ENCODE measurements at places on chromosomes 3 and 15. TPM values are rescaled to one million over a fixed set of nuclear protein-coding genes. Genes with fewer than 3 reads are reported as not detected.

DAPK2 gene
- total RNA-seq: 4.6 TPM

PODXL2 gene
- 10.4 TPM for total RNA-seq

CMTM8 gene
- 3.2 TPM for total RNA-seq

P3H2 gene
- total RNA-seq: 60.2 TPM

MORC1 gene
- total RNA-seq: not detected

CLN6 gene
- total RNA-seq: 26.5 TPM

- DNase-seq: peak; percentile 93
Observed at GRCh38 chr15:44066211-44066827, 128.8 kb downstream of the FRMD5 start.

DNA sequence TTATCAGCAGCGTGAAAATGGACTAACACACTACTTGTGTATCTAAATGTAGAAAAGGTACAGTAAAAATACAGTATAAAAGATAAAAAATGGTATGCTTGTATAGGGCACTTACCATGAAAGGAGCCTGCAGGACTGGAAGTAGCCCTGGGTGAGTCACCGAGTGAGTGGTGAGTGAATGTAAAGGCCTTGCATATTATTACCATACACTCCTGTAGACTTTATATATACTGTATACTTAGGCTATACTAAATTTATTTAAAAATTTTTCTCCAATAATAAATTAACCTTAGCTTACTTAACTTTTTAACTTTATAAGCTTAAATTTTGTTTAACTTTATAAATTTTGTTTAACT is 67.2 kb upstream of the TSPAN3 start:
- no peak for DNase-seq

GRCh38 chr15:48733615-48734014 is 77.3 kb downstream of the CEP152 start:
- DNase-seq: no peak

DNA sequence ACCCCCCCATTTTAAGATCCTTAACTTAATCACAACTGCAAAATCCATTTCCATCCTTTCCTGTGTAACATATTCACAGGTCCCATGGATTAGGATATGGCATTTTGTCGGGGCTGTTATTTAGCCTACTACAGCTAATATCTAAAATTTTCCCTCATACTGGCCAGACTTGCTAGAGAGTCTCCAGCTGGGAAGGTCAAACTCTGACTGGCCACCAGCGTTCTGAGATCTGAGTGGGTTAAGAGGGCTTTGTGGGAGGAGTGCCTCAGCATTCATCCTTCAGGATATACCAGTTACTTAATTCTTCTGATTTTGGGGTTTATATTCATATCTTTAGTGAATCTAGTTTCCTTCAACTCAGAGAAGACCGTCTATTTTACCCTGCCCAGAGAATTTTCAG is 17.7 kb downstream of the TM4SF18 start:
- DNase-seq: no peak

DNA sequence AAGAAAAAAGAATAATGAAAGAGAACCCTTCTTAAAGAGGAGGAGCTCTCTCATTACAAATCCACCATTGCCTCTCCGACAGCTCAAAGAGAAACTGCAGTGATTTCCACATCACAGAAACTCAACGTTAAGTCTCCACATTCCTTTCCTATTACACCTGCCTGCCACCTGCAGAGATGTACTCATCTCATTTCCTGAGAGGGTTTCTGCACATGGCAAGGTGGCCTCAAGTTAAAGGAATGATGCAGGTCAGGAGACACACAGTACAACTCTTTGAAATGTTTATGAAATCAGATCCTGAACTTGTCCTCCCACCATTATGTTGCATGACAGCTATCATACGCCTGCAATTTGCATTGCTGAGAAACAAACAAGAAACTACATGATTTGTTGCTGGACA is 458.4 kb upstream of the ADAMTS9 start:
- peak; percentile 92 for DNase-seq

- DNase-seq: no peak
Observed at GRCh38 chr3:42519568-42519962, 17.1 kb downstream of the VIPR1 start.

DNA sequence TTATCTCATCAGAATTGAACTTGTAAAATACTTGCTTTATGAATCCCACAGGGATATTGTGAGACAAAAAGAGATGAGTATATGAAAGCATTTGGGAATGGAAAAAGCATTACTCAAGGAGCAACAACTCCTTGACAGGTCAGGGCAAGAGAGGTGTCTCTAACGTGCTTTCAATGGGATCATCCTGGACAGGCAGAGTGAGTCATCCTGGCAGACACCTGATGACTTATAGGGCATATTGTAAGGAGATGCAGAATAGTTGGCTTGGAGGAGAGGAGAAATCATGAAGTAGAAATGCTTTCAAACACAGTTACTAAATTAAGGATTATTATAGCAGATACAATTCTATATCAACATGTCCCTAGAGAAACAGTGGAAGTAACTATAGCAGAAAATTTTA is 71.9 kb upstream of the THSD4 start:
- DNase-seq: peak; percentile 90

DNA sequence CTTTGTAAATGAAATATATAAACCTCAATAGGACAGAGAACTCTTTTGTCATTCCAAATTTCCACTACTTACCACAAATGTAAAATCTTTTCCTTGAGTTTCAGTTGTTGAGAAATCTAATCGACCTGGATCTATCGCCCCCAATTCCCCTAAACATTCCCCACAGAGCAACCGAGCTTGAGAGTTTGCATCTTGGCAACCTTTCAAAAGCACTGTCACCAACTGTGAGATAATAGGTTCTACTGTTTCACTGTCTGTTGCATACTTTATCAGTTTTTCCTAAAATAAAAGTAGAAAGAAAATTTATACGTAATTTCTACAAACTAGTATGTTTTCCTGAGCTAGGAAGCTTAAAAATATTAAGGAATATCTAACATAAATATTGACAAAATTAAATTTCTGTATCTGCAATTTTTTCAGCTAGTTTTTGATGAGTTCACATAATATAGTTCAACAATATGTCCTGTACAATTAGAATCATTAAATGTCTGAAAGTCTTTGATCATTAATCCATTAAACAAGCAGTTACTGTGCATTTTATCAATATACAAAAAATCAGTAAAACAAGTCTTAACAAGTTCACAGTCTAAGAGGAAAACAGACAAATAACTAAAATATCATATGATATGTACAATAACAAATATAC is 54.5 kb downstream of the ATR start:
- DNase-seq: no peak

DNA sequence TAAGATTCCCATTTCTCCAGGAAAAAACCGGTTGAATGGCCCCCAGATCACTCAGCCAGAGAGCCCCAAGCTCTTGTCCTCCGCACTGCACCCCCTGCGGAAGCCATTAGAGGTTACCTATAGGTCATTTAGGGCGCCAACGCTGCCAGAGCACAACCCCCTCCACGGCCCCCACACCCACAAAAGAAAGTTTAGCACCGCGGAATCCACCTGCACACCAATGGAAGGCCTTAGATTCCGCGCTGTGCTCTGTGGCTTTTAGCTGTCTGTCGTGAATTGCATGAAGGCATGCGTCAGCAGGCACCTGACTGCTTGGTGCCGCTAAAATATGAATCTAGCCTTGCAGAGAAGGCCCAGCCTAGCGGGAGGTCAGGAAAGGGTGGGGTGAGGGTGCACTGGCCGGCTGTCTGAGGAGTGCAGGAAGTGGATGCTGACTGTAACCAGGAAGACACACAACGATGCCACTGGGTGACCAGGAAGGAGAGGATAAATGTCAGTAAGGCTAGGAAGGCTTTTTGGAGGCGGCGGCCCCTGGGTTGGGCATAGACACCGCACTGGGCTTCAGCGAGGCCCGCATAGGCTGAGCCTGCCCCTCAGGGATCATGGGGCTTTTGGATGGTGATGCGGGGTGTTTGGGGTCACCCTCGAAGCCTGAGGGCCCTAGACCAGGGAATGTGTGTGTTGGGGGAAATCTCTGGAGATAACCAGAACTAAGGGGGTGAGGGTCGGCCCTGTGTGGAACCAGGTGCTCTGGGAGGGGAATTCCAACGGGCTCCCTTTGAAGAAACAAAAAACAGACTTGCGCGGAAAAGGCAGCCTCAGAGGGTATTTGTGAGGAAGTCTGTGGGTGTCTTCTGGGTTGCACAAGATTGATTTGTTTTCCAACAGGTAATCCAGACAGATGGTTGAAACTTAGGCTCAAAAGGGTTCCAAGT is 976 bp upstream of the NUP210 start:
- no peak for DNase-seq

- no peak for DNase-seq
Observed at GRCh38 chr3:132598181-132598580, 1.1 kb downstream of the ACKR4 start.

DNA sequence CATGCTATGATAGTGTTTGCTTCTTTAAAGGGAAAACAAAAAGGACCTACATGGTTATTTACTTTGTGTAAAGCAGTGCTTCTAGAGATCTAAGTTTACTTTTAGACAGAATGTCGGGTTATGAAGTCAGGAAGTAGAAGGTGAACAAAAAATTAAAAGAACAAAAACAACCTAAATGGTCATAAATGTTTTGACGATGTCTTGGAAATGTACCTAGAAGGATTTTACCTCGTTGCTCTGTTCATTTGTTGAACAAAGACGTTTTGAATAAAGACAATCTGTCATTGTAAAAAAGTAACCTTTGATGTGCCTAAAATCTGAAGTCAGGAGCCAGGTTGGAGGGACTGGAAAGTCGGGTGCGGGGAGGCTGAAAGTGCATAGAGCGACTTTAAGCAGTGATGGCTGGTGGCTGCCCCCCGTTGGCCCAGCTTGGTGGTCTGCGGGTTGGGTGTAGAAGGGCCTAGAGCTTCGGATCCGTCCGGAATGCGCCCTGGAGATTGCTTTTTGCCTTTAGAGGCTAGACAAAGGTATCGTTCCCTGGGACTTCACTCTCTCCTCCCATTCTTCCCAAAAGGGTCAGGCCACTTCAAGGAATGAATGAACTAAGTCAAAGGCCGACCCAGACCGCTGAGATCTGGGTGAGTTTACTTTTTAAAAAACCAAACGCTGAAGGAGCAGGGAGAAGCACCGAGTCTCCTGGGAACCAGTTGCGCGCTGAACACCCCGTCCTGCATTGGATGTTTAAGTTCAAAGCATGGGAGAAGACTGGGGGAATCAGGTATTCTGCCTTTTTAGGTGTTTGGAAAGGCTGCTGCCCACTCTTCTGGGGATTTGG is 2.1 kb downstream of the SOX14 start:
- no peak for DNase-seq

- peak; percentile 73 for DNase-seq
Observed at GRCh38 chr3:105965384-105965783, 96.6 kb upstream of the CBLB start.

DNA sequence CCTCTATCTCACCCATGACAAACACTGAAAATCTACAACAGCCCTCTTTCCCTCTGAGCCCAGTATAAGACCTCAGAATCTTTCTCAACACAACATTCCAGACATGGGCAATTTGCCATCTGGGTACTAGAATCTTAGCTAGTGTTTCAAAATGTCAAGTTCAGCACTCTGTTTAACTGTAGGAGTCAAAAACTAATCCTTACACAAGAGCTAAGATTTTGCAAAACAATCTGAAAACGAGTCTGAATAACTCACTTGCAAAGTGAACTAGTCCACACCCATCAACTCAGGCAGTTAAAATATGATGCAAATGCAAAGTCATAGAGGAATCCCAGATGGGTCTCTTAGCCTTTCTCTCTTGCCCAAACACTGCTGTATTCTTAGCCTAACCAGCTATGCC is 67.8 kb downstream of the GPR176 start:
- DNase-seq: peak; percentile 51

Measured in MCF 10A (cell line).